Sigmoid colon (tissue), 7 donors: ENCODE measurements at places on chromosomes 1 and 21. TPM values are rescaled to one million over a fixed set of nuclear protein-coding genes. Genes with fewer than 3 reads are reported as not detected.

- peak overlapping the region; percentile 33 for H3K27ac ChIP-seq
- no peak for DNase-seq
- no peak overlapping the region for H3K4me3 ChIP-seq
- H3K27me3 ChIP-seq = no peaks in the 10 kb centered on the region
- H3K36me3 ChIP-seq = no peaks in the 10 kb centered on the region
These were observed 52.6 kb downstream of the DESI2 start for GRCh38 chr1:244705261-244706234.

UFC1 gene
- 74.9 TPM for total RNA-seq

GRCh38 chr1:228727681-228728171, 7.6 kb upstream of the RHOU start:
- H3K27ac ChIP-seq = no peak overlapping the region
- no peaks in the 10 kb centered on the region for H3K4me1 ChIP-seq
- no peaks in the 10 kb centered on the region for H3K27me3 ChIP-seq
- H3K4me3 ChIP-seq = no peak overlapping the region
- no peaks in the 10 kb centered on the region for H3K36me3 ChIP-seq
- no peak for DNase-seq

GRCh38 chr1:100400404-100400803, 48.1 kb downstream of the CDC14A start:
- H3K27ac ChIP-seq = no peak overlapping the region
- H3K36me3 ChIP-seq = no peaks in the 10 kb centered on the region
- no peaks in the 10 kb centered on the region for H3K27me3 ChIP-seq
- H3K4me3 ChIP-seq = no peak overlapping the region
- H3K4me1 ChIP-seq = no peaks in the 10 kb centered on the region
- no peak for DNase-seq

DNA sequence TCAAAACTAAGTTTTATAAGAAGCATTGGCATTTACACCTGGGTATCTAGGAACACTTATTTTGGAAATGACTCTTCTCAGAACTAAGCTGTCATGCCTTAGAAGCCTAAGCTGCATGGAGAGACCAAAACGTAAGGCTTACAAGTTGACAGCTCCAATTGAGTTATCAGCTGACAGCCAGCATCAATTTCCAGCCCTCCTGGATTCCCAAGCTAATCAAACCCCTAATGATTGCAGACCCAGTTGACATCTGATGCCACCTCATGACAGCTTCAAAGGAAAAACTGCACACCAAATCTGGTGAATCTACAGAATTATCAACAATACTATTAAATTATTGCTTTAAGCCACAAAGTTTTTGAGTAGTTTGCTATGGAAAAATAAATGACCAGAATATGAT, 187.6 kb upstream of the PRMT6 start:
- H3K27ac ChIP-seq = no peak overlapping the region
- no peaks in the 10 kb centered on the region for H3K27me3 ChIP-seq
- H3K4me3 ChIP-seq = no peak overlapping the region
- H3K36me3 ChIP-seq = no peaks in the 10 kb centered on the region
- DNase-seq = no peak

DNA sequence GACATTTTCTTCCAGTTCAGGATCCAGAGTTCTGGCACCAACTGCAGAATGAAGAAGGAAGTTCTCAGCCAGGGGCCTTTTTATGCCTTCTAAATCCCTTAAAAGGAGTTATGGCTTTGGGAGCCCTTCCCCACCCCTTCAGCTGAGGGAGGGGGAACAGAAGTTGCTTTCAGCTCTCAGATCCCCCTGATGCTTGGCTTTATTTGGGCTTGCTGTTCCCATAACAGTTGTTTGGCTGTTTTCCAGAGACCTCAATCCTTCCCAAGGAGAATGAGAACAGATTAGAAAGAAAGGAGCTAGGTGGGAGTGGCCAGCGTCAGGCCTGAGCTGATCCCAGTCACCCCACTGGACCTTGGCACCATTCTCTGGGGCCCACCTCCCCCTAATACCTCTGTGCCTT, at the start of gene RPE65:
Gene RPE65, minus strand, starts transcription at position 54 of the 400 bp plus-strand sequence. Its CDS starts 49 bp downstream, at position 5.
- DNase-seq = no peak
- no peak within 1 kb of the TSS for H3K4me3 ChIP-seq
- H3K4me1 ChIP-seq = no peaks in the 10 kb centered on the region
- no peak within 1 kb of the TSS for H3K27ac ChIP-seq

- H3K4me3 ChIP-seq = no peak overlapping the region
- H3K27me3 ChIP-seq = no peaks in the 10 kb centered on the region
- no peak for DNase-seq
- no peaks in the 10 kb centered on the region for H3K36me3 ChIP-seq
- peaks cover 11% of the 10 kb centered on the region for H3K4me1 ChIP-seq
These were observed 43.7 kb upstream of the CACYBP start for GRCh38 chr1:174956086-174956485.

GRCh38 chr1:220303871-220304270, 31.6 kb upstream of the RAB3GAP2 start:
- H3K36me3 ChIP-seq = no peaks in the 10 kb centered on the region
- H3K4me3 ChIP-seq = no peak overlapping the region
- no peak for DNase-seq
- H3K27ac ChIP-seq = no peak overlapping the region

DNA sequence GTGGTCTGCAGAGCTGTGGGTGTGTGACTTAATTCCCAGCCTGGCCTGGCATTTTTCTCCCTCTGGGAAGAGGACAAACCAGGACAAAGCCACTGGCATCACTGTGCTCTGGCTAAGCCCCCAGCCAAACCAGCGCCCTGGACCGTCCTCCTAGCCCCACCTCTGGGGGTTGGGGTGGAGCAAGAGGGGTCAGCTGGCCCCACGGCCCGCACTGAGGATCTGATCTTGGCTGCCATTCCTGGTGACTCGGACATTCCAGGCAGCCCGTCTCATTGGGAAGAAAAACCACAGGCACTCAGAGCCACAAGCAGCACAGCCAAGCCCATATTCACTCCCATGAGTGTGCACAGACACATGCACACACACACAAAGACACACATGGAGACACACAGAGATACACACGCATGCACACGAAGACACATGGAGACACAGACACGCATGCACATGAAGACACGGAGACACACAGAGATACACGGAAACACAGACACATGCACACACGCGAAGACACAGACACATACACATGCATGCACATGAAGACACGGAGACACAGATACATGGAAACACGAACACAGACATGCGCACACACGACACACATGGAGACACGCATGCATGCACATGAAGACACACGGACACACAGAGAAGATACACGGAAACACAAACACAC, 2.3 kb upstream of the MXRA8 start:
- H3K27ac ChIP-seq = peak overlapping the region; percentile 92
- no peaks in the 10 kb centered on the region for H3K27me3 ChIP-seq
- H3K36me3 ChIP-seq = no peaks in the 10 kb centered on the region
- DNase-seq = peak; percentile 92
- no peak overlapping the region for H3K4me3 ChIP-seq

DNA sequence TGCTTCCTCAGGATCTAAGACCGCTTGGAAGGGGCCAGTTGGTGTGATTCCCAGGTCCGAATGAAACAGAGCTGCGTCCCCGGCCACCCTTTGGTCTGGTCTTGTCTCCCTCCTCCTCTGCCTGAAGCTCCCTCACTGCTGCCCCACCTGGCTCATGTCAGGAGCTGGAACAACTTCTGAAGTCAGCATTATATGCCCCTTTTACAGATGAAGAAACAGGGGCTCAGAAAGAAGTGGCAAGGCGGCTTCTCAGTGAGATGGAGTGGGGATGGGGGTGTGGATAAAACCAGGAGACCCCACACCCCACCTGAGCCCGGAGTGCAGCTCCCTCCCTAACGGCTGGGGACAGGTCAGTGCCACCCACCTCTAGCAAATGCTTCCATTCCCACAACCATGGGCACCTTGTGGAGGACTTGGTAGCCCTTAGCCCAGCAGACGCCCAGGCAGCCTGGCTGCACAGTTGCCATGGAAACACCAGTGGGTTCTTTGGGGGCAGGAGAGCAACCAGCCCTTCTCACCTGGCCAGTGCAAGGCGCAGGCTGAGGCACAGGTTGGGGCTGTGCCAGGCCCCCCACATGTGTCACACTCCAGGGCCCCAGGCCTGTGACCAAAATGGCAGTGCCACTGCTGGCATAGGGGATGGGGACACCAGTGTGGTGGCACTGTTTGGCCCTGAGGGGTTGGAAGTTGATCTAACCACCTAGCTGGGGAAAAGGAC, 31.9 kb upstream of the ECE1 start:
- peak overlapping the region; percentile 96 for H3K27ac ChIP-seq
- peak; percentile 70 for DNase-seq
- H3K36me3 ChIP-seq = no peaks in the 10 kb centered on the region
- no peaks in the 10 kb centered on the region for H3K27me3 ChIP-seq

NCF2 gene
- 10.5 TPM for total RNA-seq

BRINP2 gene
- 1.4 TPM for total RNA-seq

DNA sequence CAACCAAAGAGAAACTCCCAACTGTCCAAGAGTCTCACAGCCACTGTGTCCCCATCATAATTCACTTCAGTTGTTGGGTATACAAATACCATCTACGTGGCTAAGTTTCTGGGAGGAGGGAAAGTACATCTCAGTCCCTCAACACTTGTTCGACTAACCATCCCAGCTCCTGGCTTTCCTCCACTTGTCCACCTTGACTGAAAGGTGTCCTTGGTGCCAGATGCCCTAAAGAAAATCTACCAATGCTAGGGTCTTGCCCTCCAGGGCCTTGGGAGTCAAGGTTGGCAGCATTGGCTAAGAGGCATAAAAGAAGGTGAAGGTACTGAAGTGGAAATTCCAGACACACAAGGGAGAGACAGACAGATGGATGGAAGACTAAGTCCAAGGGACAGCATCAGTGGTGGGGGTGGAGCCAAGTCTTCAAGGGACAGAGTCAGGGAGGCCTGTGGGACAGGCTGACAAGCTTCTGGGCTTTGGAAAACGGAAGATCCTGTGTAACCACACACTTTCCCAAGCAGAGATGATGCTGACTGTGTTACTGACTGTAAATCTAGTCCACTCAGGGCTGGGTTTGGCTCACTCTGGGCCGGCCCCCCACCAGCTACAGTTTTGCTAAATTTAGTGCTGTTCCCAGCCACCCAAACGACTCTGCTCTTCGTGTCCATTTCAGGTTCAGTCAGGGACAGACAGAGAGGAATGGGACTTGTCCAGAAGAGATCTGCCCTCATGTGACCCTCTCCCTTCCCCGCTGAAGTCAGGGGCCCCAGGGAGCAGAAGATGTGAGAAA, 60.1 kb downstream of the CD34 start:
- H3K36me3 ChIP-seq = no peaks in the 10 kb centered on the region
- no peak for DNase-seq
- H3K4me1 ChIP-seq = peaks cover 57% of the 10 kb centered on the region
- peak overlapping the region; percentile 67 for H3K27ac ChIP-seq
- no peaks in the 10 kb centered on the region for H3K27me3 ChIP-seq
- H3K4me3 ChIP-seq = no peak overlapping the region

- no peak overlapping the region for H3K4me3 ChIP-seq
- no peaks in the 10 kb centered on the region for H3K27me3 ChIP-seq
- DNase-seq = no peak
- H3K36me3 ChIP-seq = no peaks in the 10 kb centered on the region
These were observed 162.3 kb upstream of the CAMK1G start for GRCh38 chr1:209421186-209421585.

GRCh38 chr21:41961753-41962152, 7.9 kb upstream of the C2CD2 start:
- no peak for DNase-seq
- H3K27me3 ChIP-seq = no peaks in the 10 kb centered on the region
- H3K36me3 ChIP-seq = no peaks in the 10 kb centered on the region
- no peaks in the 10 kb centered on the region for H3K4me1 ChIP-seq
- no peak overlapping the region for H3K27ac ChIP-seq

MAN1C1 gene
- total RNA-seq = 17.5 TPM

- peaks cover 37% of the 10 kb centered on the region for H3K4me1 ChIP-seq
- no peaks in the 10 kb centered on the region for H3K27me3 ChIP-seq
- no peaks in the 10 kb centered on the region for H3K36me3 ChIP-seq
- DNase-seq = no peak
- H3K27ac ChIP-seq = no peak overlapping the region
These were observed 10.1 kb upstream of the GPR153 start for GRCh38 chr1:6271006-6271405.

- no peaks in the 10 kb centered on the region for H3K36me3 ChIP-seq
- no peak overlapping the region for H3K4me3 ChIP-seq
- DNase-seq = no peak
These were observed 127.5 kb upstream of the DNAH14 start for GRCh38 chr1:224801844-224802490.

- DNase-seq = peak; percentile 63
- H3K27me3 ChIP-seq = no peaks in the 10 kb centered on the region
- H3K4me1 ChIP-seq = peaks cover 66% of the 10 kb centered on the region
- peak overlapping the region; percentile 93 for H3K27ac ChIP-seq
- no peaks in the 10 kb centered on the region for H3K36me3 ChIP-seq
These were observed 44.9 kb upstream of the COL6A2 start for GRCh38 chr21:46052703-46053651.

HTR6 gene
- not detected for total RNA-seq

DNA sequence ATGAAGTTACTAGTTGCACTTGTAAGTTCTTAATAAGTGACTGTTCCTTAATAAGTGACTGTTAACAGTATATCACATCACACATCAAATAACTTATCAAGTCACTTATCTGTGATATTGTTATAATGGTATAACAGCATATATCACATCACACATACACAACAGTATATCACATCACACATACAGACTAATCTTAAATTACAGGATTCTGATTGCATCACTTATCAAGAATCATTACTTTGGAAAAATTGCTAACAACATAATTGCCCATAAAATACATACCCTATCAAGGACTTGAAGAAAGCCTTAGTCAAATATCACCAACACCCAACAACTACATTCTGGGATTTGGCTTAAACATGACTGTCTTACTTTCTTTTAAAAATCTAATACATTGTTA, 813.5 kb downstream of the LTN1 start:
- H3K27me3 ChIP-seq = no peaks in the 10 kb centered on the region
- no peaks in the 10 kb centered on the region for H3K4me1 ChIP-seq
- no peaks in the 10 kb centered on the region for H3K36me3 ChIP-seq
- no peak overlapping the region for H3K4me3 ChIP-seq
- H3K27ac ChIP-seq = no peak overlapping the region
